IMR-90 (cell line): ENCODE measurements at places on chromosomes 1 and 21. TPM values are rescaled to one million over a fixed set of nuclear protein-coding genes. Genes with fewer than 3 reads are reported as not detected.

DNA sequence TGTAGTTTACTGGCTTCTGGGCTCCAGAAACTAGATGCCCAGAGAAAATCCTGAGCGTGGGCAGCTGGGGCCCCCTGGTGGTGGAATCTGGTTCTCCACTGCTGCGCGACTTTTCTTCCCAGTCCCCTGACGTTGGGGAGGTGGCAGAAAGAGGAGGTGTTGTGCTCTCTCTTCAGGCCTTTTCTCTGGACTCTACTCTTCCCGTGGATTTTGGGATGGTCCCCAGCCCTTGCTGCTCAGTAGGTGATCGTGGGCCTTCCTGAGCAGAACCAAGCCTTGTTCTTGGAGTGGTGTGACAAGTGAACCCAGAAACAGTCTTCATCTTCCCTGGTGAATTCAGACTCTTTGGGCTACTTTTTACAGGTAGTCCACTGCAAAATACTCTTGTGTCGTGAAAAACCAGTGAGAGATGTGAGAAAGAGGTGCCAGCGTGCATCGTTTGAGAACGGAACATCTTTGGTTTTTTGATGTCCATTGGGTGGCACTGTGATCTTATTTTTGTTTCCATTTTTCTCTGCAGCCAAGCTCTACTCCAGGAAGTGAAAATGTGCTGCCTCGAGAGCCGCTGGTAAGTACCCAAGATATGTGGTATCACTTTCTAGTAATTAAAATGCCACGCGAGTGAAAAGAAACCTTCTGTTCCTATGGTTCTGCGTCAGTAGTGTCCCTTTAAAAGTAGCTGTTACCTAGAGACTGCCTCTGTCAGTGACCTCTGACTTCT is 20.2 kb downstream of the PEX14 start:
- DNase-seq: peak; percentile 61

DNA sequence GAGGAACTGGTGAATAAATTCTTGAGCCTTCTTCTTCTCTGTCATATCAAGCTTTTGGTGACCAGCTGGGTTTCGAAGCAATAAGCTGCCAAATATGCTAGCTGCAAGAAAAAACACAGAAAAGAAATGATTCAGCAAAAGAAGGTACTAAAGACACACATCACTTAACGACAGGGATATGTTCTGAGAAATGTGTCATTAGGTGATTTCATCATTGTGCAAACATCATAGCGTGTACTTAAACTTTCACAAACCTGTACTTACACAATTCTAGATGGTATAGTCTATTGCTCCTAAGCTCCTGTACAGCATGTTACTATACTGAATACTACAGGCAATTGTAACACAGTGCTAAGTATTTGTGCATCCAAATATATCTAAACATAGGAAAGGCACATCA is 2.9 kb upstream of the MTF1 start:
- DNase-seq: no peak

Gene IL10
- total RNA-seq: not detected in 2 replicates

Gene NPHS2
- total RNA-seq: not detected in 2 replicates

DNA sequence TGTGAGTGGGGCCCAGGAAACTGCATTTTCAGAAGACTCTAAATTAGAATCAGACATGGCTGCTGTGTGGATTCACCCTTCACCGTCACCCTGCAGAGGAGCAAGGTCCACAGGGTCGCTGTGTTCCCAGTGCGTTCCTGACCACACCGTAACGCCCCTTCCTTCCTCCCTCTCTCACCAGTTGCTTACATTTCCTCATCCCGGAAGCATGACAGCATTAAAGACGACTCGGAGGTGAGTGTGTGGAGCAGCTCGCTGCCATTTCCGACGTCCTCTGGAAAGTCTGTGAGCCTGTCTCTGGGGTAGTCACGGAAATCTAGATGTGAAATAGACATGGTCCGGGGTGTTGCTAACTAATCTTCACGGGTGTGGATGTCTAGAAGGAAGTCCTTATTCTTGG is 45.9 kb downstream of the FAAP20 start:
- DNase-seq: no peak

Gene FCGR3A
- not detected in 2 replicates for total RNA-seq

DNA sequence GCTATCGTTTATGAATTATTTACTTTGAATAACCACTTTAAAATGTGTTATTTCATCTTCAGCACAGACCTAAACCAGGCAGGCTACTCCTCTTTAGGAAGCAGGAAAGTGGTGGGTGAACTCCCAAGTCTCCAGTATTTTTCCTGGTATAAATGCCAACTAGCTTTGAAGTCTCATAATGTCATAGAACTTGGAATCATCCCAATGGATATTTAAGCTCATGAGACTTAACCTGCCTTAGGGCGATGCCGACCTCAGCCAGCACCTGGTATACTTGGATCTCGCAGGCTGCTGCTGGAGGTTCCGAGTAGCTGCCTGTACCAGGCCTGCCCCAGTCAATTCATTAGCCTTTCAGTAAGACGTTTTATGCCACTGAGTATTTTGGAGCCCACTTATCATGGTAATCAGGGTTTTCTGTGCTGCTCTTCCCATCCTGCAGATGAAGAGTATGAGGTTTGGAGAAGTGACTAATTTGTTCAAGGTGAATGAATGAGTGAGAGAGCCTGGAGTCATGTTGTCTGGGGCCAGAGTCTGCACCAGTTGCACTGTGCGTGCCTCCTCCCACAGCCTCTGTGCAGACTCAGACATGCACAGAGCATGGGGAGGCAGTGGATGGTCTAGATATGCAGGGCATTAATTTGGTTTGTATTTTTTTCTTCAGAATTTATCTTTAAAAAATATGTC is 34.9 kb downstream of the VANGL1 start:
- DNase-seq: no peak
